ENCODE measurements at places on chromosomes 1 and 21.

- no peak for DNase-seq
These were observed 547.3 kb upstream of the PLXNA2 start for GRCh38 chr1:208791456-208791855.

GRCh38 chr21:35753308-35753707, 307.0 kb downstream of the SETD4 start:
- no peak for DNase-seq

GRCh38 chr21:42349420-42350317, 1.1 kb downstream of the TFF2 start:
- DNase-seq = no peak

DNA sequence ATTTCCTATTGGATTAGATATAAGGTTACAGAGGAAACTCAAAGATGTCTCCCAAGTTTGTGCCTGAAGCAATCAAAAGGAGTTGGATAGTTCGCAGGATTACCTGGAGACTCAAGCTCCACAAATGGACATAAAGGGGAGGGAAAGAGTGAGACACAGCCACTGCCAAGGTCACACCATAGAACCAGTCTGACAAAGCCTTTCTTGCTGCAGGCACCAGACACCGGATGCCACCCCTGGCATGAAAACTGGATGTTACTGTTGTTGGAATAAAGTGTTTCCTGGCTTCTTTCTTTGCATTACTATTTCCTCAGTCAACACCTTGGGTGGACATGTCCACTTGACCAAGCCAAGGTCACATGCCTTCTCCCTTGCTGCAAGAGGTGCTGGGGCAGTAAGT, 70.6 kb downstream of the SNRPE start:
- no peak for DNase-seq

DNA sequence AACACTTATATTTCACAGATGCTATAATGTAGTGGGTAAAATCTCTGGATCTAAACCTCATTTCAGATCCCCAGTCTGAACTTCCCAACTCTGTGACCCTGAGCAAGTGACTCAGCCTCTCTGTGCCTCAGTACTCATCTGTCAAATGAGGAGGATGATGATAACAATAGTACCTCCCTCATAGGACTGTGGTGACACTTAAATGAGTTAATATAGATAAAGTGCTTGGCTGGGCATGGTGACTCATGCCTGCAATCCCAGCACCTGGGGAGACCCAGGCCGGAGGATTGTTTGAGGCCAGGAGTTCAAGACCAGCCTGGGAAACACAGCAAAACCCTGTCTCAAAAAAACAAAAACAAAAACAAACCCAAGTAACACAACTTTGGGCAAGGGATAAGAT, 4.7 kb upstream of the ECE1 start:
- DNase-seq = no peak

DNA sequence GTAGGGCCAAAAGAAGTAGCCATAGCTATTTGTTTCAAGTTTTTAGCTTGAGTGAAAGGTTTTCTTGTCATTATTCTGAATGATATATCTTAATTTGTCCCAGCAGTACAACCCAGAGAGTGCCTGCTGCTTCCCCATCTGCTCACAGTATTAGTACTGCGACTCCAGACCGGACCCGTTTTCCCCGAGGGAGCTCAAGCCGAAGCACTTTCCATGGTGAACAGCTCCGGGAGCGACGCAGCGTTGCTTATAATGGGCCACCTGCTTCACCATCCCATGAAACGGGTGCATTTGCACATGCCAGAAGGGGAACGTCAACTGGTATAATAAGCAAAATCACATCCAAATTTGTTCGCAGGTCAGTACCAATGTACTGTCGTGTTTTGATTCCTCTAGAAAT, 37.2 kb upstream of the C1orf115 start:
- DNase-seq = no peak

DNA sequence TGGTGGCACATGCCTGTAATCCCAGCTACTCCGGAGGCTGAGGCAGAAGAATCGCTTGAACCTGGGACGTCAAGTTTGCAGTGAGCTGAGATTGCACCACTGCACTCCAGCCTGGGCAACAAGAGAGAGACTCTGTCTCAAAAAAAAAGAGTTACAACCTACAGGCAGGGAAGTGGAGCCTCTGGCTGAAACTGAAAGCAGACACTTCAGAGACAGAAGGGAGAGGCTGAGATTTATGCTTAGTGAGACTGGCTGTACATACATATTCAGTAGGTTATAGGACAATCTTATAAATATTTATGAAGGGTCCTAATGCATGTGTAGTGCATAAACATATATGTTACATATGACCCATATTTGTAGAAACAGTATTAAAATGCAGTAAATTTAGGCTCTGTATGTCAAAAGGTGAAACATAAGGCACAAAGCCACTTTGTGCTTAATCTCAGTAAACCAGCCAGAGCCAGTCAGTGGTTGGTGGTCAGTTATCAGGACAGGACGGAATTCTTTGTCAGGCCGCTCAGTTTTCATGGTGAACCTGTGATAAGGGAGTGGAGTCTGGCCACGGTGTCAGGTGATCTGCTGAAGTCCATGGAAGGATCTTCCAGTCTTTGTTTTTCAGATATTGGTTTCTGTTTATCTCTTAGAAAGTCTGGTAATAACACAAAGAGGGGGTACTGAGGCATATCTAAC, 13.7 kb downstream of the RHEX start:
- no peak for DNase-seq

DNA sequence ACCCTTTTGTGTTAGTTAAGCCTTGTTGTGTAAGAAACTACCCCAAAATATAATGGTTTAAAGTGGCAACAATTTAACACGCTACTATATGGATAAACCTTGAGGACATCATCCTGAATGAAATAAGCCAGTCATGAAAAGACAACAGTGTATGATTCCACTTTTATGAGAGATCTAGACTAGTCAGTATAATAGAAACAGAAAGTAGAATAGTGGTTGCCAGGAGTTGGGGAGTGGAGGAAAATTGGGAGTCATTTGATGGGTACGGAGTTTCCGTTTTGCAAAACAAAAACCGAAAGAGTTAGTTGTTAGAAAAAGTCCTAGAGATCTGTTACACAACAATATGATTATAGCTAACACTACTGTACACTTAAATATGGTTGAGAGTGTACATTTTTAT, 16.0 kb upstream of the CHIA start:
- DNase-seq = no peak

GRCh38 chr1:119712342-119713038, 756 bp downstream of the PHGDH start:
- DNase-seq = no peak

- no peak for DNase-seq
These were observed 88.9 kb upstream of the COL11A1 start for GRCh38 chr1:103197216-103197615.

GRCh38 chr1:237492359-237492758, 398.4 kb downstream of the ZP4 start:
- DNase-seq = no peak

GRCh38 chr1:202343652-202344349, 2.1 kb upstream of the UBE2T start:
- DNase-seq = no peak

- no peak for DNase-seq
These were observed 102.1 kb downstream of the JAK1 start for GRCh38 chr1:64864018-64864940.

GRCh38 chr1:174200746-174201145, 41.4 kb downstream of the RABGAP1L start:
- no peak for DNase-seq

DNA sequence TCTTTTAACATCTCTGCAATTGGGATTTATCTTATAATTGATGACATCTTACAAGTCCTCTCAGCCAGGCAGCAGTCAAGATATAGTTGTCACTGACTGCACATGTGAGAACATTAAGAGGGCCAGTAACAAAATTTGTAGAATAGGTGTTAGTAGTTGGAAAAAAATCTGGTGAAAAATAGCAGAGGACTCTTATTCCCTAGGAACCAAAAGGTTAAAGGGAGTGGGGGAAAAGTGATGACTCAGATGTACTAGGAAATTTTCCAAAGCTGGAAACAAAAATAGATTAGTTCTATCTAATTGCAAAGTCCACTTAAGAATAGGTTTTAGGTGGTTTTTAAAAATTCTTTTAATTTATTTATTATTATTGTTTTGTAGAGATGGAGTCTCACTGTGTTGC, 3.6 kb downstream of the NUP210L start:
- no peak for DNase-seq

DNA sequence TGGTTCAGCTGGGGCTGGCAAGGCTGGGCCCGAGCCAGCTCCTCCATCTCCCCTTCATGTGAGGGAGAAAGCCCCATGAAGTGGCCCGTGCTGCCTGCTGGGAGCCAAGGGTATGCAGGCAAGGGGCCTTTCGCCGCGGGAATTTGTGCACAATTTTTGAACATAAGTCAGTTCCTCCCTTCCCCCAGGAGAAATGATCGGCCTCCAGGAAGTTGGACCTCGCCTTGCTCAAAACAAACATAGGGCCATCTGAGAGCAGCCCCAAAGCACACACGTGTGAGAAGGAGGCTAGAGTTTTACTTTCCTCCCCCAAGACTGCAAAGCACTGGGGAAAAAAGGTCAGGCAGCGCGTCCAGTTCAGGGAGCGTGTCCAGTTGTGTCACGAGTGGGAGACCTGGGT, 64.7 kb downstream of the PRDM16 start:
- no peak for DNase-seq

DNA sequence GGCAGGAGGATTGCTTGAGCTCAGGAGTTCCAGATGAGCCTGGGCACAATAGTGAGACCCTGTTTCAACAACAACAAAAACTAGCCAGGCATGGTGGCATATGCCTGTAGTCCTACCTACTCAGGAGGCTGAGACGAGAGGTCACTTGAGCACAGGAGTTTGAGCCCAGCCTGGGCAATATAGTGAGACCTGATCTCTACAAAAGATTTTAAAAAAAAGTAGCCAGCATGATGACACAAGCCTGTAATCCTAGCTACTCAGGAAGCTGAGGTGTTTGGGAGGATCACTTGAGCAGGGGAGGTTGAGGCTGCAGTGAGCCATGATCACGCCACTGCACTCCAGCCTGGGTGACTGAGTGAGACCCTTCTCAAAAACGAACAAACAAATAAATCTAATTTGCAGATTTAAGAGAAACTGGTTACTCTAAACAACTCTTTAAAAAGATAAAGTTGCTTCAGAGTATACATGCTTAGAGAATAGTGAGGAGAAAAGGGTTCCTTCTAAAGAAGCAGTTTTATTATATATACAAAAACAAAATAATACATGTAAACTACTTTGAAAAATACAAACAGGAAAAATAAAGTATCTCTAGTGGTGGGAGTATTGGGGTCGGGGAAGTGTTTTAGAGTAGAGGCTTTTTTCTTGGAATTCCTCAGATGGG, 88.4 kb downstream of the ADCY10 start:
- DNase-seq = no peak

DNA sequence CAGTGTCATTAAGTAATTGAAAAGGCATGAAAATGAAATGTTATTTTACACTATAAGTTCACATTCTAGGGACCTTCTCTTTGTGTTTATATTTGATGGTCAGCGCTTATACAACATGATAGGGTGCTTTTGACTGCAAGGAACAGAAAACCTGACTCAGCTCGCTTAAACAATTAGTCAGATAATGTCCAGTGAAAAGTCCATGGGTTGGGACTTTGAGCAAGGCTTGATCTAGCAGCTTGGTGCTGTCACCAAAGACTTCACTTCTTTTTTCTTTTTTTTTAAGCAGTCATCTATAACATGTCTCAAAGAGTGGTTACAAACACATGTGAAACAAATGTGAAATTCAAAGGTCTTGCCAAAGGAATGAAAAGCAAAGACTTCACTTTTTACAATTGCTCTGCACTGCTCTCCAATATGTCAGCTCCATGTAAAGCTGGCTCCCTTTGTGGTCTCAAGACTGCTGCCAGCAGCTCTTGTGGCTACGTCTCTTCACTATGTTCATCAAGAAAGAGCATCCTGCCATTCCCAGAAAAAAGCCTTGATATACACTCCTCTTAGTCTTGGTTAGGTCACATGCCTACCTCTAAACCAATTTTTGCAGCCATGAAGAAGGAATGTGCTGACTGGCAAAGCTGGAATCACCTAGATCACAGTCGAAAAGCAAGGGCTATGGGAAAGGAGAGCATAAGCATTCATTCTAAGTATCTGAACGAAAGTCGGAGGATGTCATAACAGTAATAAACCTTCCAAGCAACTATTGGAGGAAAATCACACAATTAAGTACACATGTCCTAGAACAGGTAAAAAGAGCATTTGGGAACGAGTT, 15.2 kb downstream of the F3 start:
- DNase-seq = no peak

DNA sequence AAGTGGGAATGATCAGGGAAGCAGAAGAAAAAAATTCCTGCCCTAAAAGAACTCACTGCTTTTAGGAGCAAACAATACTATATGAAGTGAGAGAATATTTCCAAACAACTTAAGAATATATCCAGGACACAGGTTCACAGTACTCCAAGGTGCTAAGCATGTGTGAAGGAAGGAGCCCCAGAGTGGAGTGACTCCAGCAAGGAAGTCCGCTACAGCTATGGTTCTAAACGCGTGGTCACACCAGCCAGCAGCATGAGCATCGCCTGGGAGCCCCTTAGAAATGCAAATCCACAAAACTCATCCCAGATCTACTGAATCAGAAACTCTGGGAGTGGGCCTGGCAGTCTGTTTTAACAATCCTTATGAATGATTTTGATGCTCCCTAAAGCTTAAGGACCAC, 36.1 kb downstream of the GADD45A start:
- no peak for DNase-seq

- DNase-seq = no peak
These were observed 64.0 kb downstream of the ABCA4 start for GRCh38 chr1:94056996-94057395.

DNA sequence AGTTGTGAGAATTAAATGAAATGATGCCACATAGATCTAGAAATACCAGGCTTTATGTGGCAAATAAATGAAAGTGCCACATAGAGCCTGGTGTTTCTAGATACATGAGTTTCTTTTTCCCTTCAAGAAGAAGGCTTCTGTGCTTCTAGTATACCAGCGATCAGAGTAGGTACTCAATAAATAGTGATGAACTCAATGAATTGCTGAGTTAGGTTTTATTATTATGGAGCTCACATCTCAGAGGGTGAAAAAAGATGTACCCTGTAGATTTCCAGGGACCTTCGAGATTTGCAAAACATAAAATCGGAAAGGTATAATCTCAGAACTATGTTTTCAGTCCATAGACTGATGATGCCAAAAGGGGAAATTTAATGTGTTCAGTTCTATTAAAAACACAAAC, 2.3 kb upstream of the CLSTN1 start:
- DNase-seq = no peak

- peak; percentile 28 for DNase-seq
These were observed 509 bp downstream of the GDAP2 start for GRCh38 chr1:117928881-117929342.

DNA sequence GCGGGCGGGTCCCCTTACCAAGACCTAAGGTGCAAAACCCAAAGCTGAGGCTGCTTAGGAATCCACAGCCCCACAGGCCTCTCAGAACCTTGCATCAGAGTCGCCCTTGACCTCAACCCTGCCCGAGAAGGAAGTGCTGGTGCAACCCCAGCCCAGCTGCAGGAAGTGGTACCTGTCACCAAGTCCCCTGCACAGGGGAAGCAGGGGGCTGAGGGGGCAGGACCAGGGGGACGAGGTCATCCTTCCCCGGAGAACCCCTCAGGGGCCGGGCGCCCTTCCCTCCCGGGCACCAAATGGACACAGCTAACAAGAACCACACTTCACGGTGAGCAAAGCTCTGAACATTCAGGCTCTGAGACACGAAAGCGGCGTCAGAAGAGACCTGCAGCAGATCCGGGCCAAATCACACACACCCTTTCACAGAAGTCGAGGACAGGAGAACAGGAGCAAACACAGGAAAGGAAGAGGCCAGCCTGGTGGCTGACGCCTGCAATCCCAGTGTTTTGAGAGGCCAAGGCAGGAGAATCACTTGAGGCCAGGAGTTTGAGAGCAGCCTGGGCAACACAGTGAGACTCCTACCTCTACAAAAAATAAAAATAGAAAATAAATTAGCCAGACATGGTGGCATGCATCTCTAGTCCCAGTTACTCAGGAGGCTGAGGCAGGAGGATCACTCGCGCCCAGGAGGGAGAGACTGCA, 6.4 kb downstream of the ITGB2 start:
- DNase-seq = peak; percentile 31

All from T-helper 17 cell (primary cell).